ENCODE measurements at places on chromosomes 6 and 20. TPM values are rescaled to one million over a fixed set of nuclear protein-coding genes. Genes with fewer than 3 reads are reported as not detected.

FAM83D gene
- 26.4 TPM for polyA plus RNA-seq

SPEF1 gene
- polyA plus RNA-seq: 0.26 TPM

OPRL1 gene
- polyA plus RNA-seq: 1.2 TPM

EPPIN gene
- not detected for polyA plus RNA-seq

LGSN gene
- polyA plus RNA-seq: not detected

TSPO2 gene
- not detected for polyA plus RNA-seq

COL21A1 gene
- polyA plus RNA-seq: 0.05 TPM

HLA-DQB1 gene
- not detected for polyA plus RNA-seq

DPPA5 gene
- polyA plus RNA-seq: not detected

DNA sequence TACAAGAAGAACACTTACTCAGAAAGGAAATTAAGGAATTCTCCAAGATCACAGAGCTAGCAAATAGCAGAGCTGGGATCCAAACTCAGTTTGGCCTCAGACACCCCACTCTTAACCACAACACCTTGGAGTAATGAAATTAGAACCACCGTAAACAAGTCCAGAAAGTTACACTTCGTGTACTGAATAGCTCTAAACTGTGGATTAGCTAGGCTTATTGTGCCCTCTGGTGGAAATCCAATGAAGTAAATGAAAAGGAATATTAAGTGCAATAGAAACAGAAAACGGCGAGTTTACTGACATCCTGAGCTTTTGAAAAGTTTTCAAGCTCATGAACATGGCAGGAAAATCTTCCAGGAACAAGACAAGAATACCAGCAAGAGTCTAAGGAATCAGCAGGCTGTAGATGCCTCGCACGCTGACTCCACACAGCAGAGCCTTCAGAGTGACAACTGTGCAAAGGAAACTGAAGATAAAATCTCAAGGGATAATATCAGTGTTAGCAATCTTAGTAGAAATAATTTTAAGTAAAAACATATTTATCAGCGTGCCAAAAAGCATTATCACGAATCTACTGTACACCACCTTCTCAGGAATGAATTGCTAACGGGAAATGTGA, 34.6 kb downstream of the FBXO5 start:
- peak; percentile 52 for DNase-seq

GRCh38 chr6:99393366-99393697, 663 bp downstream of the COQ3 start:
- no peak for DNase-seq

DNA sequence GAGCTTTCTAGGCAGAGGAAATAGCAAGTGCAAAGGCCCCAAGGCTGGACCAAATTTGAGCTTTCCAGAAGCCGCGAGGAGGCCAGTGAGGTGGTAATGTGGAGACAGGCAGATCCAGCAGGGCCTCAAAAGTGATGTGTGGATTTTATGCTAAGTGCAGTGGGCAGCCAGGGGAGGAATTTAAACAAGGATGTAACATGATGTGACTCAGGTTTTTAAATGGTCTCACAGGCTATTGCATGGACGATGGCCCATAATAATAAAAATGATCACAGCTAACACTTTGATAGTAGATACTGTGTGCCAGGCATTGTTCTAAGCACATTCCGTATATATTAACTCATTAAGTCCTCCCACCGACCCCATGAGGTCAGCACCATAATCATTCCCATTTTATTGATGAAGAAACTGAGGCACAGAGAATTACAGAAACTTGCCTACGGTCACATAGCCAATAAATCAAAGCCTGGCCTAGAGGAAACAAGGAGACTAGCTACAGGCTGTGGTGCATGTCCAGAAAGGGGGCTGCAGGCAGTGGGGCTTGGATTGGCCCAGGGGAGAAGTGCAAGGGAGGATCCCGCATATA, 18.0 kb upstream of the PREX1 start:
- DNase-seq: peak; percentile 28

GRCh38 chr6:131828080-131828479, 20.3 kb downstream of the ENPP1 start:
- peak; percentile 64 for DNase-seq

DNA sequence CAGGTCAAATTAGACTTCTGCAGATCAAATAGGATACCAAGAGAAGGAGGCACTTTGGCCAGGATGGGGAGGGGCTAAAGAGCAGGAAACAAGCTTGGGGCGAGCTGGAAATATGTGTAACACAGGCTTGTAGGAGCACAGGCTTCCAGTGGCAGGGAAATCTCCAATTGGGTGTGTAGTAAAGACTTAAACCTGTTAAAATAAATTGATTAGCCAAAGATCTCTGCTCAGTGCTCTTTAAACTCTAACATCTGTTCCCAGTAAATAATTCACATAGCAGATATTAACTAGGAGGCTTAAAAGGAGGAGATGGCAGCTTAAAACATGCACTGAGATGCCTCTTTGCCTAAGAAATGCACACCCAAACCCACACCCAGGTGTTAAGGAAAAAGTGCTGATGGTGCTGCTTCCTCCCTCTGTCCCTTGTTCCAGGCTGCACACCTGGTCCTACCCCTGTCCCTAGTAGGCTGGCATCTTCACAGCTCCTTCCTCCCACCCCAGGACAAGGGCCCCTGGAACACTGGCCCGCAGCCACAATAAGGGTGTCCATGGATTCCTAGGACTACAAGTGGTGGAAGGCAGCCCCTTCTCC, 93.5 kb upstream of the MLN start:
- DNase-seq: no peak

Measured in IMR-90 (cell line).